ENCODE measurements at places on chromosomes 4 and X.

- no peak for DNase-seq
Observed at GRCh38 chr4:164959896-164960295, 17.6 kb downstream of the TRIM61 start.

- DNase-seq: no peak
Observed at GRCh38 chr4:98851806-98852205, 77.1 kb downstream of the EIF4E start.

DNA sequence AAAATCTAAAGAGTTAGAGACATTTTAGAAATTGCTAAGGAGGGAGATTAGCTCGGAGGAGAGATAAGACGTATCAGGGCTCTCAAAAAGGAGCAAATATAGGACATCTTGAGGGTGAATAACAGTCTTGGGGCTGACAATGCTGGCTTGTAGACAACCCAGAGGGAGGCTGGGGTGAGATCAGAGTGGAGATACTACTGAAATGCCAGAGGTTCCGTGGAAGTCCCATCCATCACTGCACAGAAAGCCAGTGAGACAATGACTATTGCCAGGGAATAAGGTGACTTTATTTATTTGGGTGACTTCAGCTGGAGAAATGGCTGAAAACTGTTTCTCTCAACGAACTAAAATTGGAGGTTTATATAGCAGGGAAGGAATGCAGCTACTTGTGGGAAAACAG is 838.1 kb upstream of the AGA start:
- DNase-seq: no peak

GRCh38 chr4:75639124-75639695 is 8.9 kb upstream of the CDKL2 start:
- no peak for DNase-seq

DNA sequence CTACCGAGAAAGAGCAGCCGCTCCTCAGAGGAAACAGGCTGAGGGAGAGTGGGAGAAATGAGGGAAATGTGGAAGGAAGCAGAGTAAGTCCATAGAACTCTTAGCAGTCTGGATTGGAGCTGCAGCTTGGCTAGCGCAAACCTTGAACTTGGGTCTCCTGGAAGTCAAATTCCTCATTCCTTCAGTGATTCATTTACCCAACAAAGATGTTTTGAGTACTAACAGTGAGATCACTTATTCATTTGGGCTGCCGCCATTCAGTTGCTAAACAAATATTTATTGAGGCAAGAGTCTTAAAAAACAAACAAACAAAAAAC is 51.5 kb downstream of the SEL1L3 start:
- no peak for DNase-seq

DNA sequence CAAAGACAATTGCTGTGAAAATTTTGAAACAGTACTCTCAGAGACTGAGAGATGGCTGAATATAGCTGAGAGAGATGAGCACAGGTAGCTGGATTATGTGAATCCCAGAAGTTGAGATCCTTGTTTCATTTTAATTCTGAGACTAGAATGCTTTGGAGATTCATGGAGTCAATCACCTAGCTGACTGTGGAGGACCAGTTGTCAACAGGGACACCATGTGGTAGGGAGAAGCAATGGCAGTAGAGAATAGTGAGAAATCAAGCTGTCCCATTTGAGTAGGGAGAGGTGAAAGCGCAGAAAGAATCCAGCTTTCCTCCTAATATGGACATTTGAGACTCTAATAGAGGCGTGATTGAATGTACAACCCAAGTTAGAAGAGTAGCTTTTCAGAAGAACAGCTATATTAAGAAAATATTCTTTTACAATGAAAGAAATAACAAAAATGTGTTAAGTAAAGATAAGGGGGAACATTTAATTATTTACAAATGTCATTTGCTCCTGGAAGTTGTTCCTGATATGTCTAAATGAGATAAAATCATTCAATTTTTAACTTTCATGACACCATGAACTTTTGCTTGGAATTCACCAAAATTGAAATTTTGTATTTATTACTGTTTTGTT is 30.3 kb upstream of the GLRB start:
- DNase-seq: no peak

GRCh38 chr4:114839986-114840385 is 241.4 kb downstream of the UGT8 start:
- no peak for DNase-seq

DNA sequence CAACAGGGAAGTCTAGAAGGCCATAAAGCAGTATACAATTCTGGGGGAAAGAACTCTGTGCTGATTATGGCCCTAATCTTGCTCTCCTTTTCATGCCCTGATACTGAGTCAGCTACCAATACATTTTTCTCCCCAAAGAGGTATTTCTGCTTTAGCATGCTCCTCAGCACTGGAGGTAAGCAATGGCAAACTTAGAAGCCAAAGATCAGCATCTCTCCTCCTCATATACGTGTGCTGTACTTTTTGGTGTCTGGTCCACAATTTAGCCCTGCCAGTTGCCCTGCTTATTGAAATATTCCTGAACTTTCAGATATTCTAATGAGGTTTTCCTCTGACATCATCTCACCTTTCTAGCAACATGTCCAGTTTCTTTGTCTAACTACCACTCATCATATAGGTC is 226.2 kb downstream of the FSTL5 start:
- DNase-seq: no peak

- no peak for DNase-seq
Observed at GRCh38 chr4:53744446-53745160, 153.3 kb upstream of the LNX1 start.

DNA sequence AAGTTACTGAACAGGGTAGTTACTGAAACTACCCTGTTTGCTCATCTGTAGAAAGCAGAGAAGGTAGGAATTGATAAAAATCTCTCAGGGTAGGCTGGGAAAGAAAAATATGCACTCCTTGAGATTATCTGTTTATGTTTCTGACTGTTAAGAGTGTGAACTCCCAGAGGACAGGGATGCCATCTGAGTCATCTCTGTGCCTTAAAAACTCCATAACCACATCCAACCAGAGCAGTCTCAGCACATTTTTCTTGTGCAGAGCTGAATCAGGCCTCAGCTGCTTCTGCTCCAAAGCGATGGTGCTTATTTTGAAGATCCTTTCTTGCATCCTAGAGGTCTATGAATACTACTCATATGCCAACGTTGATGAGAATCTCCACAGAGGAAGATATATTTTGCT is 9.9 kb downstream of the CENPVL3 start:
- no peak for DNase-seq

DNA sequence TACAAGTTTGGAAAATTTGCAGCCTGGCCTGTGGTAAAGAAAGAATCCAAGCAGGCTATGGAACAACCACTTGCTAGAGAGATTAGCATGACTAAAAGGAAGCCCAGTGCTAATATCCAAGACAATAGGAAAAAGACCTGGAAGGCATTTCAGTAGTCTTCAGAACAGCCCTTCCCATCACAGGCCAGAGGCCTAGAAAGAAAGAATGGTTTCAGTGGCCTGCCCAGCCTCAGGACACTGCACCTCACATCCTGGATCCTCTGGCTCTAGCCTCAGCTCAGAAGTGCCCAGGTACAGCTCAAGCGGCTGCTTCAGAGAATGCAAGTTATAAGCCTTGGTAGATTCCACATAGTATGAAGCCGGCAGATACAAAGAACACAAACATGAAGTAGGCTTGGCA is 449.8 kb upstream of the AR start:
- no peak for DNase-seq

DNA sequence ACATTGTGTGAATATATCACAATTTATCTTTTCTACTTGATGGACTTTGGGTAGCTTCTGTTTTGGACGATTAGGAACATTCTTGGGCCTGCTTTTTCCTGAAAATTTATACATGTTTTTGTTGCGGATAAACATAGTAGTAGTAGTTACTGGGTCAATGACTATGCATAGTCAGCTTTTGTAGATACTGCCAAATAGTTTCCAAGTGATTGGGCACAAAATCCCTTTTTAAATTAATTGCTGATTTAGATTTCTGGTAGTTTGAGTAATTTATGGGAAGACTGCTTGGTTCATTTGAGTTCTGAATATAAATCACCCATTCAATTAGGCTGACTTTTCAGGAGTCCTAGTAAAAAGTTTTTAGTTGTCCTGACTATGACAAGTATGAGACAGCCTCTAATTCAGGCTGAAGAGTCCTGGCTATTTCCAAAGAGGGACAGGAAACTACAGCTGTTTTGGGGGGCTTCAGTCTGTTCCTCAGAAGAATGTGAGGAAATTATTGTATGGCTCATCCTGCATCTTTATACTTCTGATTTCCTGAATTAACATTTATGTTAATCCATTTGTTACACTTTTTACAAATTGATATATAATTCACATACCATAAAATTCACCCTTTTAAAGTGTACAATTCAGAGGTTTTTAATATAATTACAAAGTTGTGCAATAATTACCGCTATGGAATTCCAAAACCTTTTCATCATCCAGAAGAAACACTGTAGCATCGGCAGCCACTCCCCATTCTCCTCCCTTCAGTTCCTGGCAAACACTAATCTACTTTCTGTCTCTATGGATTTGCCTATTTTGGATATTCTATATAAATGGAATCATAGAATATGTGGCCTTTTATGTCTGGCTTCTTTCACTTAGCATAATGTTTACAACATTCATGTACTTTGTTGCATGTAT is 14.2 kb downstream of the LRP2BP start:
- no peak for DNase-seq

- DNase-seq: no peak
Observed at GRCh38 chr4:151644622-151645021, 116.2 kb downstream of the GATB start.

DNA sequence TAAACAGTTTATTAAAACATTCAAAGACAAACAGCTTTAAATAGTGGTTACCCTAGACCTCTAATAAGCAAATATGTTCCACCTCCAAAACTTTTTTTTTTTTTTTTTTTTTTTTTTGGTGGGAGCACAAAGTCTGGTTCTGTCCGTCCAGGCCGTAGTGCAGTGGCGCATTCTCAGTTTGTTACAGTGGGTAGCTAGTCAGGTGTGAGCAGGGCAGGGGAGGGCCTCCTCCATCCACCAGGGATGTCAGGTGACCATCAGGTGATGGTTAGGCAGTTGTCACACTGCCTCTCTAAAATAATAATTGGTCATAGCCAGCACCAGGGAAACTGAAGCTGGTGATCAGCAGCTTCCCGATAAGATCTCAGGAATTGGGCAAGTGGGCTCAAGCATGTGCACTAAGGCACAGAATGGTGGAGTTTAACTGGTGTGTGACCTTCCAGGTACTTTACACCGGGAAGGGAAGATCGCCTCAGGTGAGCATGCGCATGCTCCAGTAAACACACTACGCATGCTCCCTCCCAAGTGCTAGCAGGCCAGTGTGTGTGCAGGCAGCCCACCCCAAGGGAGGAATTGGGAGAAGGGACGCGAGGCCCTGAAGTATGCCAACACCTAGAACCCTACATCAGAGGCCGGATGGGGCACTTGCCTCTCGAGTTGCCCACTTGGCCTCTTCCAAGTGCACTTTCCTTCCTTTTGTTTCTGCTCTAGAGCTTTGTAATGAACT is 27.2 kb downstream of the TNIP2 start:
- DNase-seq: no peak

DNA sequence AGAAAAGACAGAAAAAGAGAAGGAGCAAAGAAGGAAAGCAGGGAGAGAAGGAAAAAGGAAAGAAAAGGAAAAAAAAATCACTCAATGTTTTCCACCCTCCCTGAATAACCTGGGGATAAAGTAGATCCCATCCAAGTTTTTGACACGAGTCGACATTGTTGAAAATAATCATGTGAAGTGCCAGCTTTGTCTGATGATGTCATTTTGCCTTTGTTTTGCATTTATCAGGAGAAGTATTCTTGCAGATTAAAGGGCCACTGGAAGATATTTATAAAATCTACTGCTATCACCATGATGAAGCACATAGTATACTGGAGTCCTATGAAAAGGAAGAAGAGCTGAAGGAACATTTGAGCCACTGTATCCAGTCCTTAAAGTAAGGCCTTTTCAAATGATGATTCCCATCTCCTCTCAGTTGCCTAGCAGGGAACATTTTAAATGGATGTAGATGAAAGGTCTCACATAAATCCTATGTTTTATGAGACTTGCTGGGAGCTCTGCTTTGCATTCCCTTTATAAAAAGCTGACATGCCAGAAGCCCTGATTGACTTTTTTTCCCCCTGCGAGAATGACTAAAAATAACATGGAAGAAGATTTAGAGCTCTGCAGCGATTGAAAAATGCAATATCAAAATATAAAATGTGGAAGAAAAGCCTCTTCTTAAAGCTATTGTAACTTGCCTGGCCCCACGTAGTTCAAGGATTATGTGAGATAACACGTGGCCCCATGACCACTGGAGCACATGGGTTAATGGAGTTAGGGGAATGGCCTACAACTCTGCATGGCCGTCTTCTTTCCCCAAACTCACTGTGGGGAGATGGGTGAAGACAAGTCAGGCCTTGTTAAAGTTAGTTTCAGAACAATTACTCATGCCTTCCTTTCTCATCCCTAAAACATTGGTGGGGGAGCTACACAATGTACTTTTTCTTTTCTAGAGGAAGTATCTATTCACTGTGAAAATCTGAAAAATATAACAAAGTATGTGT is 77.5 kb downstream of the INTS12 start:
- DNase-seq: no peak

- DNase-seq: no peak
Observed at GRCh38 chrX:4909348-4909747, 1195.9 kb upstream of the PRKX start.

DNA sequence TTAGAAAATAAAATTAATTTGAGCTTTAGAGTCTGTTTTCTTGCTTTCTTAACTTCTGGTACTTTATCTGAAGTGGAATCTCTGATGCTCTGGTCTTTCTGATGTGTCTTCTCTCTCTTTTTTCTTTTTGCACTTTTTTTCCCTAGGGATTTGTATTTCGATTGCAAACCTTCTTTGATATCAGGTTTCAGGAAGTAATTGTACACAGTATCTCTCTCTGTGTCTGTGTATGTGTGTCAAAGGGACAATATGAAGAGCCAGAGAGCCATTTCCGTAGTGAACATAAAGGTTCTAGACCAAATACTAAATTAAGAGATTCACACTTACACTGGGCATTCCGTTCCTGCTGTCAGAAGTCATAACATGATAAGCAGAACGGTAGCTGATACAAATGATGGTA is 325.0 kb downstream of the PCDH7 start:
- no peak for DNase-seq

- DNase-seq: no peak
Observed at GRCh38 chr4:72770708-72771107, 201.7 kb upstream of the ADAMTS3 start.

DNA sequence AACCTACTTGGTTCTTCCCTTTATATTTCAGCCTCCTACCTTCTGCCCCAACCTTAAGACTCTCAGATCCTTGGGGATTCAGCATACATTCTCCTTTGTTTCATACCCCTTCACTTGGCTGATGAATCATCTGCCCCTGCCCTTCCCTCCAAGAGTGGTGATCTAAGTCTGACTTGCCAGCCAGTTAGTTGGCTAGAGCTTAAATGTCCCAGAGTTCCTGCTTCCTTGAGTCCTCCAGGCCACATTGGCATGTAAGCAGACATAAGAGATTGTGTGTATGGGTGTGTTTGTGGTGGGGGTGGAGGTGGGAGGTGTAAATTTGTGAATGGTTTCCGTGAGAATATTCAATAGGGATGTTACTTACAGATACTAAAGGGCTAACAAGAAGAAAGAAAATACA is 3.7 kb upstream of the TEX13D start:
- no peak for DNase-seq
